ENCODE measurements at places on chromosomes 13 and 19. TPM values are rescaled to one million over a fixed set of nuclear protein-coding genes. Genes with fewer than 3 reads are reported as not detected.

The CYP2S1 gene
- 2.0 TPM for total RNA-seq

The CEACAM4 gene
- not detected for total RNA-seq

The OR7D2 gene
- total RNA-seq, result 0.57 TPM

The ZNF525 gene
- total RNA-seq, result 19.3 TPM

The ZNF493 gene
- 19.4 TPM for total RNA-seq

The ZBTB7A gene
- 23.4 TPM for total RNA-seq

The WDR88 gene
- total RNA-seq, result not detected

The LTBP4 gene
- total RNA-seq, result 178 TPM

The LAIR1 gene
- 9.9 TPM for total RNA-seq

The KIR3DL1 gene
- total RNA-seq, result 0.23 TPM
